ENCODE measurements at places on chromosomes 5 and 9.

DNA sequence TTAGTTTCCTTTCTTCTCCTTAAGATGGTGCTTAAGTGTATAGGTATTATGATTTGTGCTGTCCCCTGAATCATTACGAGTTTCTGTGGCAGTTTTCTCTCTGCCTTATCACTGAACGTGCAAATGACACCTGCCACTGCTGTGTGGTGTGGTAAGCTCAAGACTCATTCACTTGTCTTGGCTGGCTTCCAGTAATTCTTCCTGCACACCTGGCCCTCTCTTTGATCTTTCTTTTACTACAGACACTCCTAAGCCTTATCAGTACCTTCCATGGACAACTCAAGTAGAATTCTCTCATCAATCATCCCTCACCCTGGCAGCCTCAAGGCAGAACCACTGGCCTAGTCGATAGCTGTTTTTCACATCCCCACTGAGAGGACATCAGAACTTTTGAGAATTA lies 82.6 kb upstream of the ADAMTS19 start:
- DNase-seq = no peak

DNA sequence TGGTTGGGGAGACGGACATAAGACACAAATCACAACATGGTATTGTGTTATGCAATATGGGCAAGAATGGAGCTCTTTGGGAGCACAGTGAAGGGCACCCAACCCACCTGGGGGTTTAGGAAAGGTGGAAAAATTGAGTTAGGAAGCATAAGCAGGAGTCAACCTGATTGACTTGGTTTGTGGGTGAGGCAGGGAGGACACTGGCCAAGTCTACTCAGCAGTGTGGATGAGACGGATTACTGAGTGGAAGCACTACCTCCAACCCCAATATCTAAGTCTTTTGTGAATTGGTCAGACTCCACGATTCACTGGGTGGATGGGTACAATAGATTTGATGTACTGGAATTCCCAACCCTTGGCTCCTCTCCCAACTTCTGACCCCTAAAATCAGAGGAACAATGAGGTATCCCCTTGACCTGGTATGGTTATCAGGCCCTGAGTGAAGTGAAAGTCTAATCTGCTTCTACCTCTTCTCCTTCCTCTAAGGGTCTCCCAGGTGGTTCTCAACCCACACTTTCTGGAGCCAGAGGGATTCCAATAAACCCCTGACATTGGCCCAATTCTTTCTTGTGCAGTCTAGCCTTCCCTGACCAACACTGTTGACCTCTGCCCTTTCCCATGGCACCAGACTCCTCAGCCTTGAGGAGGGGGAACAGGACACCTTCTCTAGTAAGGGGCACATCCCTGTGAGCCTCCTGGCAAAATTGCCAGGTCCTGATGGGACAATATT lies 5.2 kb downstream of the EGR1 start:
- DNase-seq = peak; percentile 47

- no peak for DNase-seq
Observed at GRCh38 chr9:2411459-2412215, 209.9 kb upstream of the VLDLR start.

DNA sequence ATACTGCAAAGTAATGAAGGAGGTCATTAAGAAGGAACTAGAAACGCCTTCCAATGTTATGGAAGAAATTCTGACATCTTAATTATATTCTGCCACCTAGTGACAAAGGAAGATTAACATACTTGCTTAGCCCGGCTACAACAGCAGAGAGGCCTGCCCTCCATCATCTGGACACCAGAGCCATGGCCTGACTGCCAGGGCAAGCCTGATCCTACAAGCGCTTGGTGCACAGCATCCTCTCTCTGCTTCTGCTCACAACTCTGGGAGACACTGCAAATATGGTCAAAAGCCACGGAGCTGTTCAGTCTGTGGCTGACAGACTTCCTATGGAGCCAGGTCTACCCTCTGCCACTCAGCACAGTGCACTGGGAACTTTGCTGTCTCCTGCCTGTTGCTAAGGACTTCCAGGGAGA lies 87.3 kb upstream of the SLC44A1 start:
- peak; percentile 60 for DNase-seq

DNA sequence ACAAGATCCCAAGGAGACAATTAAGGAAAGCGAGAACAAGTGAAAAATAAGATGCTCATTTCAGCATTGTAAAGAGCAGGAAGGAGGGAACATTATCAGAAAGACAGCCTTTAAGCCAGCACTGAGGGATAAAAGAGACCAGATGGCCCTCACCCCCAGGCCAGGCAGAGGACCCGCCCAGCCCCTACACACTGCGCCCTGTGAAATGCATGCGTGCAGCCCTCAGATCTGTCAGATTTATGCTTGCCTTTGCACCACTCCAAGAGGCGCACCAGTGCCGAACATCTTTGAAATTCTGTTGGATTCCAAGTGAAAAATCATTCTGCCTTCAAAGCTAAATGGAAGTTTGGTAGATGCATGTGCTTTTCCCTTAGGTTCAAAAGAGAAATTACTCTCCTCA lies 378.0 kb downstream of the MLLT3 start:
- no peak for DNase-seq
